Kidney (tissue), 22 donors: ENCODE measurements at places on chromosomes 7 and 10. TPM values are rescaled to one million over a fixed set of nuclear protein-coding genes. Genes with fewer than 3 reads are reported as not detected.
A peak's percentile ranks its signal among the peaks of the same experiment; 100 is the strongest.

Gene PLCE1
- 8.7 TPM for total RNA-seq

DNA sequence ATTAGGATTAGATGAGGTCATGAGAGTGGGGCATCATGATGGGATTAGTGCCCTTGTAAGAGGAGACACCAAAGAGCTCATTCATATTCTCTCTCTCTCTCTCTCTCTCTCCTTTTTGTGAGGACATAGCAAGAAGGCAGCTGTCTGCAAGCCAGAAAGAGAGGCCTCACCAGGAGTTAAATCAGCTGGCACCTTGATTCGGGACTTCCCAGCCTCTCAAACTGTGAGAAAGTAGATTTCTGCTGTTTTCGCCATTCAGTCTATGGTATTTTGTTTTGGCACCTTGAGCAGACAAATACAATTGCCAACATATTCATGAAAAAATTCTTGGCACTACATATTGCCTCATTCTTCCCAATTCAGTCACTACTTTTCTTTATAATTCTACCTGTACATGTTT, 20.6 kb upstream of the ATAD1 start:
- no peak for DNase-seq

GRCh38 chr7:41916450-41916927, 213.6 kb upstream of the INHBA start:
- DNase-seq, result peak; percentile 16

Gene SLC12A9
- 29.9 TPM for total RNA-seq

GRCh38 chr10:14543046-14543903, 212.6 kb upstream of the FRMD4A start:
- DNase-seq, result peak; percentile 80

GRCh38 chr7:55592492-55592891, 20.2 kb upstream of the VOPP1 start:
- no peak for DNase-seq

Gene EPHB6
- 17.4 TPM for total RNA-seq

Gene CARD11
- total RNA-seq, result 9.6 TPM

- DNase-seq, result no peak
These were observed 563.8 kb upstream of the IGFBP3 start for GRCh38 chr7:46484906-46485305.
